ENCODE measurements at places on chromosomes 7 and 10.

DNA sequence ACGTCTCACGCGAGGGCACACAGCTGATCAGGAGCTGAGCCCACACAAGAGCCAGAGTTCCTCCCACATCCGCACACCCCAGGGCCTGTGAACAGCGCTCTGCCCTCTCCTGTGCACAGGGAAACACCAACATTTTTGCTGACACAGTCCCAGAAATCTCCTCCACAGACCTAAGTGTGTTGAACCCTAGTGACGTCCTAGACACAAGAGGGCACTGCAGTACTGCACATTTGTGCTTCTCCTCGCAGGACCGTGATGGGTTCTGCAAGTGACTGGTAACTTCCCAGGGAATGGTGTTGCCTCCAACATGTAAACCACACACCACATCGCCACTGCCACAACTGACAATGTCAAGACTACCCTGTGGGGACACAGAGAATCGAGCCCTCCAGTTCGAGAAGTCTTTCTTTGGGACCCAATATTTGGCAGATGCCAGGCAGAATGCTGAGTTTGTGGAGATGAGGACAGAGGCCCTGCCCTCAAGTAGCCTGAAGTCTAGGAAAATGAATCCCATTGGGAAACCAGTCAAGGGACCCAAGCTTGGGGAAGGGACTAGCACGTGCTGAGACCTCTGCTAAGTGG is 170.3 kb downstream of the PAXIP1 start:
- DNase-seq, result no peak

GRCh38 chr7:90262438-90262837 is 17.5 kb downstream of the CFAP69 start:
- DNase-seq, result no peak

DNA sequence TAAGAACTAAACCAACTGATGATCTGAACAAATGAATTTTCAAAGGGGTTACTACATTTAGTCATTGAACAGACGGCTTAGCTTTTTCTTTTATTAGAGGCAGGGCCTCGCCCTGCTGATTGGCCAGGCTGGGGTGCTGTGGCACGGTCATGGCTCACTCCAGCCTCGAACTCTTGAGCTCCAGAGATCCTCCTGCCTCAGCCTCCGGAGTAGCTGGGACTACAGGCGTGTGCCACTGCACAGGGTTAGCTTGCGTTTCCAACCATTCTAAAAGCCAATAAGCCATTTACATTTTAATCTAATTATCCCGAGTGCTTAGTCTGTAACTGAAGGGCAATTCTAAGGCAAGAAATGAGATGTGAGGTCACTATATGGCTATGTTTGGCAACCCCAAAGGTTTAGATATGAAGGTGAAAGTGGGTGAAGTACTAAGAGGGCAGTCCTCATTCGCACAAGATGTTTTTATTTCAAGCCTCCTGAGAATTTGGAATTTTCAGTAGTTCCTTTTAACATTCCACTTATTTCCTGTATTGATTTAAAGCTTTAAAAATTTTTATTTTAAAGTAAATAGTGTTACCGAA is 1.6 kb upstream of the CDK13 start:
- no peak for DNase-seq

DNA sequence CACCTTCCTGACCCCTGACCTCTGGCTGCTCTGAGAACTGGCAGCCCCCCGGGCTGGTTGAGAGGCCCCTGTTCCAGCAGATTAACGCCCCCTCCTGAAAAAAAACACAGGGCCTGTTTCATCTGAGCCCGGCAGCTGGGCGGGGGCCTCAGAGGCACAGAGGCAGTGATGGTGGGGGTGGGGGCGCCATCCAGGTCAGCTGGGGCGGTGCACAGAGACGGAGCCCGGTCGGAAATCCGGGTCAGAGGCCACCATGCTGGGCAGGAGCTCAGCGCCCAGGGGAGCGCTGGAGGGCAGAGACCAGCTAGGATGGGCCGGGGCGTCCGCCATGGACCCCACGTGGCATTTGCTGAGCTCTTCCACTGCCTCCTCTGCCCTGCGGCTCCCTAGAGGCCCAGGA is 68.0 kb downstream of the UNCX start:
- no peak for DNase-seq

DNA sequence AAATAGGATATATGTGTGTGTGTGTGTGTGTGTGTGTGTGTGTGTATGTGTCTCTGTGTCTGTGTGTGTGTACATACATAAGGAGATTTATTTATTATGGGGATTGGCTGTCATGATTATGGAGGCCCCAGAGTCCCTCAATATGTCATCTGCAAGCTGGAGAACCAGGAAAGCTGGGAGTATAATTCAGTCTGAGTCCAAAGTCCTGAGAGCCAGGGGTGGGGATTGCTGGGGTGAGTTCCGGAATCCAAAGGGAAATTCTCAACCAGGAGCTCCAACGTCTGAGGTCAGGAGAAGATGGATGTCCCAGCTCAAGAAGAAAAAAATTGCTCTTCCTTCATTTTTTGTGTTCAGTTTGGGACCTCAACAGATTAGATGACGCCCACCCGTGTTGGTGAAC is 50.7 kb upstream of the PLPP4 start:
- DNase-seq, result no peak

DNA sequence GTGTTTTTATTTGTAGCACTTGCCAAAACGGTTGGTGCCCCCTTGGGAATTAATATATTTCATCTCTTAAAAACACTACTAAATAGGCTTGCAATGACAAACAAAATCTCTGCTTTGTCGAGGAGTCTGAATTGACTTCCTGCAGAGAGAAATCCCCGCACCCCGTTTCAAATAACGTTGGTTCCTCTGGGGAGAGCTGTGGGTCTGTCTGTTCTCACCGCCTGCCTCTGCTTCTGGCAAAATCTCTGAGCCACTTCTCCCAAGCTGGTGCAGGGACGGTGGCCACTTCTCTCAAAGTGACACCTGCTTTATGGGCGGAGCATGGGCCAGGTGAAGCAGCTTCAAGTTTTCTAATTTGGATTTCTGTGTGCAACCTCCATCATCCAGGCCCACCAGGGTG is 186.3 kb upstream of the ADARB2 start:
- DNase-seq, result no peak

DNA sequence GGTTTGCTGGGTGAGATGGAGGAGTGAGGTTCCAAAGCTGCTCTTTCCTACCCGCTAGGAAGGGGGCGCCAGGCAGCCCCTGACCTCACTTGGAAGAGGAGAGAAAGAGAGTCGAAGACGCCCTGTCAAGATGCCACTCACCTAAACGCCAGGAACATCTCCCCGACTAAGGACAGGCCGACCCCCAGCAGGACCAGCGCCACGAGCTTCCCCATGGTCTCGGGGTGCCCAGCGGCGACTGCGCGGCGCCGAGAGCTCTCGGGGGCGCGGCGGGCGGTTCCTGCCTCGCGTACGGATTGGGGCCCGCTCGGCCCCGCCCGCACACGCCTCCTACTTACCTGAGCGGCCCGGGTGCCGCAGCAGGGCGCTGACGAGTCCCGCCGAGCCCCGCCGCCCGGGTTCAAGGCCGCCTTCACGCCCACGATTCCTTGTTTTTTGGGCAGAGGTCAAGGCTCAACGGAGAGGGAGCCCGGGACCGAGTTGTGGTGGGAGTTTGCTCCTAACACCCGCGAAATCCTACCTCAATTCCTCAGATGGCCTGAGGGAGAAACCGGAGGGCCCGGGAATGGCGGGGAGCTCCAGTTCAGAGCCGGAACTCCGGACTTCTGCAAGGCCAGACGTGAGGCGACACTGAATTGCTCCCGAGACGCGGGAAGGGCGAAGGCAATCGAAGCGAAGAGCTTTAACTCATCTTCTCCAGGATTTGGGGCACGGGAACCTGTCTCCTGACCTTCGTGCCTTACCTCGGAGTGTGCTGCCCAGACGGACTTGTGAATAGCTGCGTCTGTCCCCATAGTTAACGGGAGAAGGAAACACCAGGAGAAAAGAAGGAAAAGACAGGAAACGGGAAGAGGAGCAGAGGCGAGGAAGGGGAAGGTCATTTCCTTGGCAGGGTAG is at the start of gene PON3:
Gene PON3 (minus strand): TSS at position 240 of the 897 bp plus-strand sequence. CDS start 25 bp downstream, at position 215.
- no peak for DNase-seq

- DNase-seq, result no peak
Observed at GRCh38 chr7:22418251-22419046, 61.5 kb upstream of the RAPGEF5 start.

DNA sequence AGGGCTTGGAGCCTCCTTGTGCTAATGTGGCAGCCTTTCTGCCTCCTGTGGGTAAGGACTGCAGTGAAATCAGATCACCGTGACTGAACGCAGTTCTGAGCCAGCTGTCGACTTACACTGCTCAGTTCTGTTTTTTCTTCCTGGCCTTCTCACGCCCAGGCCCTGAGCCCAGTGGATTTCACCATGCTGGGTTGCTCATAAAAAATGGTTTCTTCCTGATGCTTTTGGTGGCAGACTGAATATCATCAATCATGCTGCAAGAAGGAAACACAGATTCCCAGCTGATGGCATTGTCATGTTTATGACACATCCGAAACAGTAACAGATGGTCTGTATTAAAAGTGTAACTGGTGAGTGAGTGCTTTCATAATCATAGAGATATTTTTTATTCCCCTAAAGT is 389.6 kb downstream of the GALNT17 start:
- no peak for DNase-seq
